ENCODE measurements at places on chromosomes 2 and 18. TPM values are rescaled to one million over a fixed set of nuclear protein-coding genes. Genes with fewer than 3 reads are reported as not detected.

GRCh38 chr18:35658112-35658511 lies 76.6 kb downstream of the GALNT1 start:
- no peak for DNase-seq

SLC9A4 gene
- total RNA-seq: 0.15 TPM

GRCh38 chr2:217988840-217989204 lies 14.0 kb downstream of the TNS1 start:
- no peak for DNase-seq

DNA sequence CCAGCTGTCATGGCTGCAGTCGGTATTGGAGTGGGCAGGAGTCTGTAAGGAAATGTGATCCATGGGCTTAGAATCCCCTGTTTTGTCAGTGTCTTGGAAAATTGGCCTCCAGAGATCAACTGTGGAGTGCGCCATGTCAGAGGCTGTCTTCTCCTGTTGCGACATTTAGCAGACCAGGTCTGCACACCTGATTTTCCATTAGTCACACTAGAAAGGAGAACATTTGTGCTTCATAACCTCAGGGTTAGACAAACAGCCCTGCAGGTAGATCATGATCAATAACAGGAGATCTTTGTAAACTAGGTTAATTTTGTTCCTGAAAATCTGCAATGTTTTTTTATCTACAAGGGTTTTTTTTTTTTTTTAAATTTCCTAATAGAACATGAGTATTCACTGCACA lies 28.0 kb downstream of the LDLRAD4 start:
- DNase-seq: no peak

GRCh38 chr2:102619414-102620319 lies at the start of gene SLC9A2:
SLC9A2 (plus strand) TSS chr2:102619553; CDS start chr2:102619849, 296 bp downstream.
- peak; percentile 57 for DNase-seq

DNA sequence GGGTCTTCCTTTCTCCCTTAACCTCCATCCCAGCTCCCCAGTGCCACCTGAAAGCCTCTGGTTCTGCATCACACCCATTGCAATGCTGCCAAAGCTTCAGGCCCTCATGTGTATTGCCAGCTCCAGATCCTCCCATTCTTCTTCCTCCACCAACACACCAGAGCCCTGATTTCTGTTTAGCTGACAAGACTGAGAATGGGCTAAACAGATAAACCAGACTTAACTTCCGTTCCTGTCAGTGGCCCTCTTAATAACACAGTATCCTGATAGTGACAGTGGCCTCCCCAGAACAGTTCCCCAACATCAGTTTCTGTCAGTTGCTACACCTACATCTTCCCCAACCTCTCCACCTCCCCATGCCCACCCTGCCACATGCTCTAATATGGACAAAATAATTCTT lies 31.3 kb upstream of the C1D start:
- no peak for DNase-seq

DNA sequence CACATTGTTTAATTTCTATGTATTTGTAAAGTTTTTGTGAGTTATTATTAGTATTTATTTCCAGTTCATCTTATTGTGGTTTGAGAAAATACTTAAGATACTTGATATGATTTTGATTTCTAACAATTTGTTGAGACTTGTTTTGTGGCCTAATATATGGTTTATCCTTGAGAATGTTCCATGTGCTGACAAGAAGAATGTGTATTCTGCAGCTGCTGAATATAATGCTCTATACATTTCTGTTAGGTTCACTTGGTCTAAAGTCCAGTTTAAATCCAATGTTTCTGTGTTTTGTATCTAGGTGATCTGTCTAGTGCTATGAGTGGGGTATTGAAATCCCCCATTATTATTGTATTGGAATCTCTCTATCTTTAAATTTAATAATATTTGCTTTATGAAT lies 201.3 kb downstream of the FSIP2 start:
- no peak for DNase-seq

DNA sequence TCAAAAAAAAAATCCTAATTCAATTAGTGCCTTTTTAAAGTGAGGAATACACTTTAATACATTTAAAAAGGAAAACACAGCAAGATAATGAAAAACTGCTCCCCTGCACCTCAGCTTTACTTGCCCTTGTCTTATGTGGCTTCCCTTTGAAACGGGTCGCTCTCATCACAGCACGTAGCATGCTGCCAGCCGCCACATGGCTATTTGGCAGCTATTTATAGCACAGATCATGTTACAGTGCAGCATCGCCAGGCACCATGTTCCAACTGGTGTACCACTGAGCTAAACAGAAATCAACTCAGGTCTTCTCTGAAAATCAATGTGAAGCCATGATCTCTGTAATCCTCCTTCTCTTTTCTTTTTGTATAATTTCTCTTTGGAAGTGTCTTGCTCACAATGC lies 65.1 kb downstream of the TMEM182 start:
- no peak for DNase-seq

SRD5A2 gene
- not detected for total RNA-seq

DNA sequence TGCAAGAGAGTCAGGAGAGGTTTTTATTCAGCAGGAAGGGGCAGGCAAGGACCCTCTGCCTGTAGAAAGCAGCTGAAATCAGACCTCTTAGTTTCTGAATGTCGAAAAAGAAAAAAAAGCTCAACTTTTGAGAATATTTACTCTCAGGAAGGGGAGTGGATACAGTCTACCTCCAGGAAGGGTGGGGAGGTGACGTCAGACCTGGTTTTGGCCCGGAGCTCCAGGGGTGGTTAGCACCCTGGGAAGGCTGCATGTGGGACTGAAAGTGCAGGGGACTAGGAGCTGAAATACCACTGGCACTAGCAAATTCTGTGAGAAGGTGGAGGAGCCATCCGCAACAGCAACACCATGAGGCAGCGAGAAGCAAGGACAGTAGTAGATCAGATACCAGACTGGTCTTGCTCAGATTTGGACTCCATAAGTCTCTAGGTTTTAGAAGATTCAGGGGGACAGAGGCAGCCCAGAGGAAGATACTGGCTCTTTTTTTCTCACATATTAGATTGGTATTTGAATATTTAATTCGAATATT lies 19.8 kb downstream of the MC2R start:
- no peak for DNase-seq

COL4A4 gene
- total RNA-seq: 0.93 TPM
